Esophagus squamous epithelium (tissue), 5 donors: ENCODE measurements at places on chromosomes 12 and 14.

- H3K27ac ChIP-seq: no peak overlapping the region
- no peaks in the 10 kb centered on the region for H3K4me1 ChIP-seq
- no peak for DNase-seq
- no peaks in the 10 kb centered on the region for H3K27me3 ChIP-seq
- no peak overlapping the region for H3K4me3 ChIP-seq
Observed at GRCh38 chr12:113196990-113197389, 11.5 kb downstream of the RITA1 start.

GRCh38 chr12:26252946-26253345, 57.6 kb downstream of the SSPN start:
- H3K27me3 ChIP-seq: no peaks in the 10 kb centered on the region
- DNase-seq: no peak
- no peaks in the 10 kb centered on the region for H3K4me1 ChIP-seq
- H3K27ac ChIP-seq: no peak overlapping the region

DNA sequence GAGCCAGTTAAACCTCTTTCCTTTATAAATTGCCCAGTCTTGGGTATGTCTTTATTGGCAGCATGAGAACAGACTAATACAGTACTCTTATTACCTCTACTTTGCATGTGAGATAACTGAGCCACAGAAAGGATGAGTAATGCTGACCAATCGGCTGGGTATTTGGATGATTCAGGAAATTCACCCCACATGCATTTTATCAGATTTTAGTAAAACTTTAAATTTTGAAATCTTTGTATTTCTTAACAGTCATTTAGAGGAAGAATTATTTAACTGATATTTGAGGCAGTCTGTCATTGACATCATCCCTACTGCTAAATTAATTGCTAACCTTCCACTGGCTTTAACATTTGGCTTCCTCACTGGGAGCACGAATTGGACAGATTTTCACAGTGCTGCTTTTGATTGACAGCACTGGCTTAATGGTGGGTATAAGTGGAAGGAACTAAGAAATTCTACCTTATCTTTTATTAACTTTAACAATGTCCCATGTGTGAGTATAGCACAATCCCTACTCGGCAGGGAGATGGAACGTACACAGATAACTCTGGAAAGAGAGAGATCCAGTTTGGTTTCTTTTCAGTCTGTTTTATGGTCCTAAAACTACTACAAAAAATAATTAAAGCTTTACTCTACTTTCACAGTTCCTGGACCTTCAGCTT, 261.0 kb downstream of the DACT1 start:
- no peaks in the 10 kb centered on the region for H3K4me1 ChIP-seq
- no peak overlapping the region for H3K4me3 ChIP-seq
- no peak overlapping the region for H3K27ac ChIP-seq

DNA sequence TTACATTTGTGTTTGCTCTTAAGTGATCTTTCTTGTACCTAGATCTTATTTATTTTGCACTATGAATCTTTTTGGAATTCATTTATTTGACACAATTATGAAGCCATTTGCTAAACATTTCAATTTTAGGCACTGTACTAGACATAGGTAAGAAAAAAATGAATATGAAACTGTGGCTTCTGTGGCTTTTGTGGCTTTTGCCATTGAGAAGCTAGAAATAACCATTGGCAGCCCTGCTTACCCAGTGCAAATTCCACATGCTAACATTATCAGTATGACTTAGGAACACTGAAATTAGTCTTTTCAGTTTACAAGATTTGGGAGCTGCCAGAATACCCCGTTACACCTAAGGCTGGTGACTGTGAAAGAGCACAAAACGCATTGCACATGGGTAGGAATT, 60.1 kb downstream of the FSCB start:
- H3K36me3 ChIP-seq: no peaks in the 10 kb centered on the region
- DNase-seq: no peak
- no peaks in the 10 kb centered on the region for H3K27me3 ChIP-seq
- no peak overlapping the region for H3K27ac ChIP-seq
- H3K4me1 ChIP-seq: no peaks in the 10 kb centered on the region
- H3K4me3 ChIP-seq: no peak overlapping the region

DNA sequence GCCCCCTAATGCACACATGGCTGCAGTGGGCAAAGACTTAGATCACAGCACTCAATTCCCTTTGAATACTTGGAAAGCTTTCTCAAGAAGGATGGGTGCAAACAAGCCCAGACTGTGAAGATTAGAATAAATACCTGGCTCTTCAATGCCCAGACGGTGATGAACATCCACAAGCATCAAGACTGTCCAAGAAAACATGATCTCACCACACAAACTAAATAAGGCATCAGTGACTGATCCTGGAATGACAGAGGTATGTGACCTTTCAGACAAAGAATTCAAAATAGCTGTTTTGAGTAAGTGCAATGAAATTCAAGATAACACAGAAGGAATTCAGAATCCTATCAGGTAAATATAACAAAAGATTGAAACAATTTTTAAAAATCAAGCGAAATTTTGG, 43.8 kb upstream of the ZDHHC17 start:
- DNase-seq: no peak
- H3K27me3 ChIP-seq: no peaks in the 10 kb centered on the region
- no peak overlapping the region for H3K27ac ChIP-seq
- no peak overlapping the region for H3K4me3 ChIP-seq

GRCh38 chr14:90717916-90718315, 98.3 kb downstream of the TTC7B start:
- H3K27ac ChIP-seq: no peak overlapping the region
- no peak overlapping the region for H3K4me3 ChIP-seq
- H3K4me1 ChIP-seq: no peaks in the 10 kb centered on the region
- DNase-seq: no peak
- H3K27me3 ChIP-seq: no peaks in the 10 kb centered on the region

DNA sequence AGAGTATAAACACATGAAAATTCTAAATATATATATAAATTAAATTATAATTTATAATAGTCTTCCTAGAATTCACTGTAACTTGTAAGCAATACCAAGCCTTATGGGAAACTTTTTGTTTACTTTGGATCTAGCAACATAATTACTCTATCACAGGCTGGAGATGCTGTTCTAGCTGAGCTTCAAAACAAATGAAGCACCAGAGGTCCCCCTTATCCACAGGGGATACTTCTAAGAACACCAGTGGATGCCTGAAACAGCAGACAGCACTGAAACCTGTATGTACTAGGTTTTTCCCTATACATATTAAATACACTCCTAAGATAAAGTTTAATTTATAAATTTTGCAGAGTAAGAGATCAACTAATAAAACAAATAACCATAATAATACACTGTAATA, 96.6 kb downstream of the CDK17 start:
- DNase-seq: no peak
- no peaks in the 10 kb centered on the region for H3K27me3 ChIP-seq
- H3K4me1 ChIP-seq: peaks cover 8% of the 10 kb centered on the region
